ENCODE measurements at places on chromosomes 7 and 10.

GRCh38 chr10:36604316-36604715 lies 521.1 kb upstream of the ANKRD30A start:
- no peak for DNase-seq

DNA sequence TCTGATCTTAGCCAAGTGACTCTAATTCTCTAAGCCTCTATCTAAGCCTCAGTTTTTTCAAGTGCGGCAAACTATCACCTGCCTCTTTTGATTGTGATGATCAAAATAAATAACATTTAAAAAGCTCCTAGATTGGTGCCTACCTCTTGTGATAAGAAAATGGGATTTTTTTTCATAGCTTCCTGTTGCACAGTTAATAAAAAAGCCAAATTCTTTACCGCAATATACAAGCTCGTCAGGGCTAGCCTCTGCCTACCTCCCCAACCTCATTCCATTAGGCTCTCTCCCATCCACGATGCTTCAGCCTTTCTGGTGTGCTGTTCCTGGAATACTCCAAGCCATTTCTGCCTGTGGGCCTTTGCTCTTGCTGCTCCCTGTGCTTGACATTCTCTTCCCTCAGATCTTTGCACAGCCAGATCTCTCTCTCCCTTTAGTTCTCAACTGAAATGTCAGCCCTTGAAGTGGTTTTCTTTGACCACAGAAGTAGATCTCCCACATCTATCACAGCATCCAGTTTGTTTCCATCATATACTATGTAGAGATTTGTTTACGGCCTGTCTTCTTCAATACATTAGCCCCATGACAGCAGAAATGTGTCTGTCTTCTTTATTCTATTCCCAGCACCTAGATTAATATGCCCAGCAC lies 48.8 kb downstream of the SFR1 start:
- no peak for DNase-seq

- DNase-seq: no peak
Measured at GRCh38 chr7:123724817-123725253, 24.0 kb downstream of the WASL start.

DNA sequence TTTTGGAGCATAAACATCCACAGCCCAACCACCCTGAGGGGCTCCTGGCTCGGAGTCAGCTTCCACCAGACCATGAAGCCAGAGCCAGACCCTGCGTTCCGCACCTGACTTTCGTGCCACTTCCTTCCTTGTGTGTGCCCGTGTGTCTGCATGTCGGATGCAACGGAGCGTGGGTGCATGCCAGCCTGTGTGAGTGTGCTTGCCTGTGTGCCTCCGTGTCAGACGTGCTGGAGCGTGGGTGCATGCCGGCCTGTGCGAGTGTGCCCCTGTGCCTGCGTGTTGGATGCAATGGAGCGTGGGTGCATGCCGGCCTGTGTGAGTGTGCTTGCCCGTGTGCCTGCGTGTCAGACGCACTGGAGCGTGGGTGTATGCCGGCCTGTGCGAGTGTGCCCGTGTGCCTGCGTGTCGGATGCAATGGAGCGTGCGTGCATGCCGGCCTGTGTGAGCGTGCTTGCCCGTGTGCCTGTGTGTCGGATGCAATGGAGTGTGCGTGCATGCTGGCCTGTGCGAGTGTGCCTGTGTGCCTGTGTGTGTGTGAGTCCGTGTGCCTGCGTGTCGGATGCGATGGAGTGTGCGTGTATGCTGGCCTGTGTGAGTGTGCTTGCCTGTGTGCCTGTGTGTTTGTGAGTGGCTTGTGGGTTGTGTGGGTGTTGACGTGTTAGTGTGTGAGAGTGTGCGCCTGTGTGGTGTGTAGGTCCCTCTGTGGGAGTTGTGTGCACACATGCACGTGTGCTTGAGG lies 28.1 kb upstream of the KNDC1 start:
- no peak for DNase-seq

- DNase-seq: no peak
Measured at GRCh38 chr7:11573128-11573750, 258.8 kb downstream of the THSD7A start.

DNA sequence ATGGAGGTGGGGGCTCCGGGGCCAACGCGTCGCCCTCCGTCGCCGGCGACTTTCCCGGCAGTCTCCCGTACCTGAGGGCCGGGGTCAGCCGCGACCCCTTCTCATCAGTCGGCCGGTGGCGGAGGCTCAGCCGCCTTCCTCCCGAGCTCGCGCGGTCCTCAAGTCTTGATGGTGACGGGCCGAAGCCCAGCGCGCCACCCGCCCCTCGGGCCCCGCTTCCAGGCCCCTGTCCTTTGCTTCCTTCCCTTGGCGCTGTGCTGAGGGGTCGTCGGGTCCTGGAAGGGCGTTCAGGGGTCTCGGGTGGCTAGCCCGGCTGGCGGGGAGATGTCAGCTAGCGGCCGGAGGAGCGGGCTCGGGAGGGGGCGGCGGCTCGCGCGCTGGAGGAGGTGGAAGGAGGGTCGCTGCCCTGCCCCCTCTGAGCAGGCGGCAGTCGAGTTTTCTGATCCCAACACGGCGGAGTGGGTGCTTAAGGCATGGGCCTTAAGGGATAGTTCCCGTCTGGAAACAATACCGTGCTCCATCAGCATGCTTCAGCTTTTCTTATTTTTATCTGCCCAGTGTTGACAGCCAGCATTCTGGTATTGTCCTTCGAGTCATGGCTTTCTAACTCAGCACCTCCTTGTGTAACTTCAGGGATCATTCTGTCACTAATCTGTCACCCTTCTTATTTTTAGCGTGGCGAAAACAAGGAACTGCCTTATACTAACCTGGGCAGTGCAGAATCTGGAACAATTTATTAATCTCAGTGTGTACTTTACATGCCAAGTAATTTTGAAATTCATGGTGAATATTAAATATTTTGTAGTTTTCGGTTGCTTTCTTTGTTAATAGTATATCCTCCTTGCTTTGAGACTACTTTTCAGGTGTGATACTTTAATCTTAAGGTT lies 748 bp downstream of the PHTF2 start:
- DNase-seq: peak; percentile 42

- DNase-seq: no peak
Measured at GRCh38 chr10:13701157-13701919, 114.6 kb downstream of the PRPF18 start.

GRCh38 chr10:94645285-94645684 lies 38.2 kb upstream of the CYP2C18 start:
- no peak for DNase-seq
